ENCODE measurements at places on chromosomes 3 and 15.
A peak's percentile ranks its signal among the peaks of the same experiment; 100 is the strongest.

GRCh38 chr3:124671106-124671505 is 59.1 kb upstream of the UMPS start:
- no peak for DNase-seq

DNA sequence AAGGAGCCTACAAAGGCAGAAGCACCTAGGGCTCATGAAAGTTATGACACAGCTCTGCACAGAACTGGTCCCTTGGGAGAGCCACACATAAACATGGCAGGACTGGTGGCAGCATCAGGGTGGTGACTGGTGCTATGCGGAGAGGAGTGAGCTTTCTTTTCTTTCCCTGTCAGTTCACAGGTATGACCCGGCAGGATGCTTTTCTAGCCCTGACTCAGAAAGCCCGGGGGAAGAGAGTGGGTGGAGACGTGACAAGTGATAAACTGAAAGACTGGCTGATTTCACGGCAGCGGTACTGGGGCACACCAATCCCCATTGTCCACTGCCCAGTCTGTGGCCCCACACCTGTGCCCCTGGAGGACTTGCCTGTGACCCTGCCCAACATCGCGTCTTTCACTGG is 103.0 kb downstream of the LARS2 start:
- DNase-seq: no peak

- no peak for DNase-seq
These were observed 35.4 kb downstream of the FAN1 start for GRCh38 chr15:30939161-30939560.

- DNase-seq: no peak
These were observed 90.4 kb downstream of the NEDD4 start for GRCh38 chr15:55902981-55903380.

DNA sequence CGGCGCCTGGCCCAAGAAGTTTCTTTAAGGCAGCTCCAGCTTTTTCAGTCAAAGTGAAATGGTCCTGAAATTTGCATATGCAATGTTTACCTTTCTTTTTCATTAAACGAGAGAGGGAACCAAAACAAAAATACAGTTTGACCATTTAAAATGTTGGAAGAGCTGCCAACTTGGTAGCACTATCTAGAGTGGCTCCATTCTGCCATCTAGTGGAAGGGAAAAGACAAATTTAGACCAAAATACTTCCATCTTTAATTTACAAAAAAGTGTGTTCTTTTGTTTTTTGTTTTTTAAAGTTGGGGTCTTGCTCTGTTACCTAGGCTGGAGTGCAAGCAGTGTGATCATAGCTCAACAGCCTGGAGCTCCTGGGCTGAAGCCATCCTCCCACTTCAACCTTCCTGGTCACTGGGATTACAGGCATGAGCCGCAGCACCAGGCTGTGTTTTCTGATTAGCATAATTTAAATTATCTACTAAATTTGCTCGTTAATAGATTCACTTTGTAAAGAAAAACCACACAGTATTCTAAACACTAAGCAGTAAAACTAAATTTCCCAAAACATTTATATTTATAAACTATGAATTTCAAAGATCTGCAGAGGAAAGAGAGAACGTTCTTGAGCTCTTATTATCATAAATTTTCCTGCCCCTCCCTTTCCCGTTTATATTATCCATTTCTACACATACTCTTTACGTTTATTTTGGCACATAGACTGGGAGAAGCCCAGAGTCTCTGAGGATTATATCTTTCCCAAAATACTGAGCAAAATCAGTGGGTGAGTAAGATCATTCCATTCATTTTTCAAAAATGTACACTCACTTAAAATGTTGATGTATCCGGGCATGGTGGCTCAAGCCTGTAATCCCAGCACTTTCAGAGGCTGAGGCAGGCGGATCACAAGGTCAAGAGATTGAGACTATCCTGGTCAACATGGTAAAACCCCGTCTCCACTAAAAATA is 15.4 kb upstream of the RFC4 start:
- peak; percentile 35 for DNase-seq

DNA sequence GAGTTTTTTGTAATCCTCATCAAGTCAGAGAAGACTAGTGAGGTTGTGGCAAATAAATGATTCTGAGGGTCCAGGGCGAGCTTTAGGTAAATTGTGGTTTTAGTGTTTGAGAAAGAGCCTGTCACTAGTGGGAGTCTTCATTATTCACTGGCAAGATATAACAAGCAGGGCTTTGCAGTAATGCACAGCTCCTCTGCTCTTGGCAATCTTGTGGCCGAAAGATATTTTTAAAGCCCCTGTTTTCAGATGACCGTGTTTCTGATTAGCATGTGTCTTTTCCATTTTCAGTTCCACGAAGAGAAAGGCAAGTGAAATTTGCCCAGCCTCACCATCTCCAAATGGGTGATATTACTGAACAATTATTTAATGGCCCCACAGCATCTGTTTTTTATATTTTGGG is 154.0 kb upstream of the BCL6 start:
- DNase-seq: no peak

GRCh38 chr3:52712291-52713212 is 6.6 kb downstream of the SPCS1 start:
- DNase-seq: peak; percentile 2

GRCh38 chr3:141352262-141352984 is 15.9 kb upstream of the ZBTB38 start:
- DNase-seq: no peak

- no peak for DNase-seq
These were observed 33.5 kb upstream of the ZNF774 start for GRCh38 chr15:90318591-90318990.

DNA sequence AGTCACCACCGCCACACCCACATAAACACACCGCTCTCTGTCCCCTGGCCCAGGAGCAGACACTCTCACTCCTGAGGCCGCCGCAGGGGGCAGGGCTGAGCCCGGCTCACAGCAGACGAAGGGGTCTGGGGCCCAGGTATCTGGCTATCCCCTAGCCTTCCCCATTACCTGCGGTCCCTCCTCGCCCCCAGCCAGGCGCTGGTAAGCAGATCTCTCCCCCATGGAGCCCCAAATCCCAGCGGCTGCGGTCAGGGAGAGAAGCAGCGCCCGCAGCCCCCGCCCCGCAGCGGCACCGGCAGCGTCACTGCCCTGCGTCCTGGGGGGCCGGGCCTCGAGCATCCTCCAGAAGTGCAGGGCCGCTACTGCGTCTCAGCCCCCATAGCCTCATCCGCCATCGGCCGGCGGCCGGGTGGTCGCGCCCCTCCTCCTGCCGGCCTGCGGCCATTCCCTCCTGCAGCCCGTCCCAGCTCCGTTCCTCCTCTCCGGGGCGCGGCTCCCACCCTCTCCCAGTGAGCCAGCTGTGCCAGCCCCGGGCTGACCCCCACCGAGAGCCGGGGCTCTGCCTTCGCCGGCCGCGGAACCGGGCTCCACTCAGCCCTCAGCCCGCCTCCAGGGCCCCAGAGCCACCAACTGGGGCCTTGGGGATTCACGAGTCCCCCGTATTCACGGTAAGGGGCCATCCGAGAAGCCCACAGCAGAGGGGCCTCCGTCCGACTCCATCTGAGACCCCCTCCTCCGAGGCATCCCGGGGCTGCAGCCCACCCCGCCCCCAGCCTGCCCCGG is 13.1 kb downstream of the TNK2 start:
- DNase-seq: peak; percentile 65

- DNase-seq: peak; percentile 47
These were observed 146.1 kb downstream of the GHSR start for GRCh38 chr3:172302203-172302602.

GRCh38 chr3:115321400-115321805 is 174.3 kb upstream of the ZBTB20 start:
- DNase-seq: no peak

GRCh38 chr3:186844908-186845307 is 2.4 kb downstream of the ADIPOQ start:
- no peak for DNase-seq

- no peak for DNase-seq
These were observed 28.5 kb downstream of the CALML4 start for GRCh38 chr15:68176601-68177000.

- DNase-seq: no peak
These were observed 24.7 kb downstream of the GPR15 start for GRCh38 chr3:98556164-98557130.

- DNase-seq: no peak
These were observed 393.5 kb upstream of the TBL1XR1 start for GRCh38 chr3:177590826-177591225.

GRCh38 chr3:184604039-184604601 is 42.5 kb downstream of the EPHB3 start:
- DNase-seq: no peak

DNA sequence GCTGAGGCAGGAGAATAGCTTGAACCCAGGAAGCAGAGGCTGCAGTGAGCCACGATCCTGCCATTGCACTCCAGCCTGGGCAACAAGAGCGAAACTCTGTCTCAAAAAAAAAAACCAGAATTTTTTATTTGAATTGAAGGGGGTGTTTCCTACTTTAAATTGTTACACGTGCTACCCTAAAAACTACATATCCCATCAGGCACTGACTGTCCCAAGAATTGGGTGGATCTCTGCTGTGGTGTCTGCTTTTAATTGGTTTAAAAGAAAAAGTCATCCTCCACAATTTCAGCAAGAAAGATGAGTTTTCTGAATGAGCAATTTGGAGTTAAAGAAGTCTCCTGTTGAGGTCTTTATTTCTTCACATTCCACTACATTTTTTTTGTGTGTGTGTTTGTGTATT is 2.1 kb downstream of the PDIA3 start:
- no peak for DNase-seq

- DNase-seq: no peak
These were observed 55.0 kb upstream of the ABHD10 start for GRCh38 chr3:111923806-111924205.

DNA sequence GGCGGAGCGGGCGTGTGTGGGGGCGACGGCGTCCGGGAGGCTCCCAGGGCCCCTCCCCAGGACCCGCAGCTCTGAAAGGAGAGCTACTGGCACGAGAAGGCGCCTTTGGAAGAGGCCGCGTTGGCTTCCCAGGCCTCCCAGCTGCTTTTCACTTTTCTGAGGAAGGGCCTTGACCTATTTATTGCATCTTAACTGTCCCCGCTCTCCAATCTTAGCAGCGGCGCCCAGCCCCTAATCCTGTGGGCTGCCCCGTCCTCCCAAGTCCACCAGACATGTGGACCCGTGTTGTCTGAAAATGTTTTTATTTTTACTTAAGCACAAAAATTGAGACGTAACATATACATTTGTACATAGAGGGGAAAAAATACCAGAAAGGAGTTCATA is 481 bp upstream of the ULK3 start:
- DNase-seq: no peak

DNA sequence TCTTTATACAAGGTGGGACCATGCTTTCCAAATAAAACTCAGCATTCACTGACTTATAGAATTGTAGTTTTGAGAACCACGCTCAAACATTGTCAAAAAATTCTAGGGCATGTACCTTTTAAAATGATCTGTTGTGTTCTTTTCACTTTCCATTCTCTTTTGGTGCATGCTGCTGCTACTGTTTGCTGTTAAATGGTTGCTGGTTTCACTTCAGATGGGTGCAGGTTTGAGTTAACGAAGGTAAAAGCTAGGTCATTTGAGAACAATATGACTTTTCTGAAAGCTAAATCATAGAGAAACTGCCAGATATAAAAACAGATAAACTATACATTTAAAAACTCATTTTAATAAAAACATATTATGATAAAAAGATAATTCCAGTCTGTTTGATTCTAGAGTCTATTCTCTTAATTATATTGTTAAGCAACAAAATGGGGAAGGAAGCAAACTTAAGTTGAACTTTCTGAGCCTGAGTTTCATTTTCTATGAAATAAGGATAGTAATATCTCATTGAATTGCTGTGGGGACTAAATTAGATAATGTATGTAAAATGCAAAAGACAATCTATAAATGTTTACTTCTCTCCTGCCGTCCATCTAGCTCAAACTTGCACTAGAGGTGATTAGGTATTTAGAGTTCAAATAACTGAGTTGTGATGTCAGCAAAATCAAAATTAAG is 82.4 kb downstream of the OXSM start:
- DNase-seq: no peak

DNA sequence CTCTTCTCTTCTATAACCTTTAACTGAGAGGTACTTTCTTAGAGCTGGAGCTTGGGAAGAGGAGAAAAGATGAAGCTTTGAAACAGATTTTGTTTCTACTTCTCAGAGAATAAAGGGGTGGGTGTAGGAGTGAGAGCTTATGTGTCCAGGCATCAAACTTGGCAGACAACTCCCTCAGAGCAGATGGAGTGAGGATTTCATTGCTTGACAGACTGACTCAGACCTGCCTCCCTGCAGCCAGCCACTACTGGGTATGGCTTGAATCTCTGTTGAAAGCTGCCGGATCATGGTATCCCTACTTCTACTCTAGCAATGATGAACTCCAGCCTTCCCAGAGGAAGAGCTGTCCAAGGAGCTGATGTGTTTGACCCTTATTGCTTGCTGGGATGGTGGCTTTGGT is 36.7 kb downstream of the SYN2 start:
- DNase-seq: no peak

- no peak for DNase-seq
These were observed 2.7 kb upstream of the OPA1 start for GRCh38 chr3:193590088-193590856.

GRCh38 chr3:39278616-39278935 is 1.3 kb downstream of the CX3CR1 start:
- DNase-seq: no peak

DNA sequence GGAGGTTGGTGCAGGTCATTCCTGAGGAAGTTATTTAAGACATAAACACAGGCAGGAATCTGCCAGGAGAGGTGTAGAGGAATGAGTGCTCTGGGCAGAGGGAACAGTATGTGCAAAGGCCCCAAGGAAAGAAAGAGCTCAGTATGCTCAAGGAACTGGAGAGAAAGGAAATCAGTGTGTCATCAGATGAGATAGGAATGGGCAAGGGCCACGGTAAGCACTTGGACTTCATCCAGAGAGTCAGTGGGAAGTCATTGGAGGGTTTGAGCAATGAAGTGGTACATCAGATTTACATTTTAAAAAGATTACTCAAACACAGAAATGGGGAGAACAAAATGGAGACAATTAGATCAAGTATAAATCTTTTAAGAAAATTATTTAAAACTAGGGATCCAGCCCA is 272.2 kb downstream of the ADAMTSL3 start:
- DNase-seq: no peak

- DNase-seq: no peak
These were observed 79.3 kb downstream of the ATP10A start for GRCh38 chr15:25783607-25784540.

DNA sequence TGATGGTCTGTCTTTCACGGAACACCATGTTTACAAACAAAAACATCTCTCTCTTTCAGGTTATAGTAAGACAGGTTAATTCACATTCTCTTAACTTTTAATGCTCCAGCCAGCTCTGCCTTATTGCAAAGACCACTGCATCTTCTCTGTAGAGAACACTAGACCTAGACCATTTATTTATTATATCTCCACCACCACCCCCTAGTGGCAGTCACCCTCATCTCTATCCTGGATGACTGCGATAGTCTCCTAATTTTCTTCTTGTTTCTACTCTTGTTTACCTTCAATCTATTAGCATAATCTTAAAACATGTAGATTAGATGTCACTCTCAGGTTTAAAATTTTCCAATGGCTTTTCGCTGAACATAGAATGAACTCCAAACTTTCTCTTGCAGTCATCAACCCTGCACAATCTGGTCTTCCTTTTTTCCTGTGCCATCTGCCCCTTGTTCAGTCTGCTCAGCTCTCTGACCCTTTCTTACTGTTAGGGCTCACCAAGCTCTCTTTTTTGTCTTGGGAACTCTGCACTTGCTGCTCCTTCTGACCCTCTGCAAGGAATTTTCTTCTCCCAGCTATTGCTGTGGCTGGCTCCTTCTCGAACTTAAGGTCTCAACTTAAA is 155.6 kb downstream of the SQOR start:
- peak; percentile 39 for DNase-seq

GRCh38 chr3:184586851-184587250 is 25.3 kb downstream of the EPHB3 start:
- no peak for DNase-seq
